ENCODE measurements at places on chromosomes 13 and 19.

DNA sequence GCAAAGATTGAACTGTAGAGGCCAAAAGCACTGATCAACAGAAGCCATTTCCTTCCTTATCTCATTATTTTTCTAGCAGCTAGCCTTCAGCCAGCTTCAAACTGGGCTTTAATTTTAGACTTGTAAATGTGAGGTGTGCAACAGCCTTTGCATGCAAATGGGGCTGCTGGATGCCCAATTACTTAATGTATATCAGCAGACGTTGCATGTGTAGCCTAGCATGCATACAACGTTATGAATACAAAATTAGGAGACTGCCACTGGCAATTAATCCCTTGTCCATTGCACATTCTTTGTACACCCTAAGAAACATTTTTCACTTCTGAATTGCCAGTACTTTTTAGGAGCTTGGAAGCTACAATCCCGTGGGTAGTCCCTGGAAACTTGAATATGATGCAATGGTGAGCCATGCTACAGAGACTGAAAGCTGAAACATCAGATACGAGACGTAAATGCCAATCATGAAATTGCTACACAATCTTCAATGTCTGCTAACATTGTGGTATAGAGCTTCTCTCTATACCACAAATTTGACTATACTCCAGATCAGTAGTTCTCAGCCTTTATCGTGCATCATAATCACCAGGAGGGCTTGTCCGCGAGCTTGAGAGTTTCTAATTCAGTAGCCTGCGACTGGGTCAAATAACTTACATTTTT, 20.2 kb downstream of the EPSTI1 start:
- DNase-seq = no peak

DNA sequence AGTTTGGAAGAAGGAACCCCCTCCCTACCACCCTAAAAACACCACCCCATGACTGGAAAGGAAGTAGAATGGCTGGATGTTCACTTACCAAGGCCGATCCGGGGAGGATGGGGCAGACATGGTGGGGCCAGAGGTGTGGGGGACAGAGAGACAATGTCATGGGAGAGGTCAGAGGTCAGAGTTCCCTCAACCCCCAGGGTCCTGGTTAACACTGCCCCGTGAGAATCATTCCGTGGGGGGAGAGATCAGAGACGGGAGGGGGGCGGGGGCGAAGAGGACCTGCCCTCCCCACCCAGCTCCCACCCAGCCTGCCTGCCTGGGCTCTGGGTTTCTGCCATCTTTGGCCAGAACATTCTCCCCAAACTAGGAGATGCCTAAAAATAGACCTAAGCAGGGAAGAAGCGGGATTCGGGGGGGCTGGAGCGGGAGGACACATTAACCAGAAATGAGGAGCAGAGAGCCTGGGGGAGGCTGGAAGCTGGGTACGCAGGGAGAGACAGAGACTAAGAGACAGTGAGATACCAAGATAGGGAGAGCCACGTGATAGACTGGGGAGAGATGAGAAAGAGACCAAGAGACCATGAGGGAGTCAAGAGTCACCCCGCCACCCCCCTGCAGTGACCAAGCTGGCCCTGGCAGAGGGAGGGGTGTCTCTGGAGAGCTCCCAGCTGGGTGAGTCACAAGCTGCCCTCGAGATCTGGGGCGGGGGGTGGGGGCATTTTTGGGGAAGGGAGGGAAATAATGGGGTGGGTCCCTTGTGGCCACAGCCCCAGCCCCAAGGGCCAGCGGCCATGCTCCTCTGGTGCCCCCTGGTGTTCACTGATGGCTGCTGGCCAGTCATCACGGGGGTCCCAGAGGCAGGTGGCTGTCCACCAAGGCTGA, 6.1 kb upstream of the KANK2 start:
- DNase-seq = peak; percentile 42

DNA sequence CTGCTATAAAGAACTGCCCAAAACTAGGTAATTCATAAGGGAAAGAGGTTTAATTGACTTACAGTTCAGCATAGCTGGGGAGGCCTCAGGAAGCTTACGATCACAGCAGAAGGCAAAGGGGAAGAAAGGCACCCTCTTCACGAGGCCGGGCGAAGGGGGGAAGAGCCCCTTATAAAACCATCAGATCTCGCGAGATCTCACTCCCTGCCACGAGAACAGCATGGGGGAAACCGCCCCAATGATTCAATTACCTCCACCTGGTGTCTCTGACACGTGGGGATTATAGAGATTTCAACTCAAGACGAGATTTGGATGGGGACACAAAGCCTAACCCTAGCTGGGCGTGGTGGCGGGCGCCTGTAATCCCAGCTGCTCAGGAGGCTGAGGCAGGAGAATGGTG, 42.8 kb downstream of the SLC6A16 start:
- DNase-seq = no peak

DNA sequence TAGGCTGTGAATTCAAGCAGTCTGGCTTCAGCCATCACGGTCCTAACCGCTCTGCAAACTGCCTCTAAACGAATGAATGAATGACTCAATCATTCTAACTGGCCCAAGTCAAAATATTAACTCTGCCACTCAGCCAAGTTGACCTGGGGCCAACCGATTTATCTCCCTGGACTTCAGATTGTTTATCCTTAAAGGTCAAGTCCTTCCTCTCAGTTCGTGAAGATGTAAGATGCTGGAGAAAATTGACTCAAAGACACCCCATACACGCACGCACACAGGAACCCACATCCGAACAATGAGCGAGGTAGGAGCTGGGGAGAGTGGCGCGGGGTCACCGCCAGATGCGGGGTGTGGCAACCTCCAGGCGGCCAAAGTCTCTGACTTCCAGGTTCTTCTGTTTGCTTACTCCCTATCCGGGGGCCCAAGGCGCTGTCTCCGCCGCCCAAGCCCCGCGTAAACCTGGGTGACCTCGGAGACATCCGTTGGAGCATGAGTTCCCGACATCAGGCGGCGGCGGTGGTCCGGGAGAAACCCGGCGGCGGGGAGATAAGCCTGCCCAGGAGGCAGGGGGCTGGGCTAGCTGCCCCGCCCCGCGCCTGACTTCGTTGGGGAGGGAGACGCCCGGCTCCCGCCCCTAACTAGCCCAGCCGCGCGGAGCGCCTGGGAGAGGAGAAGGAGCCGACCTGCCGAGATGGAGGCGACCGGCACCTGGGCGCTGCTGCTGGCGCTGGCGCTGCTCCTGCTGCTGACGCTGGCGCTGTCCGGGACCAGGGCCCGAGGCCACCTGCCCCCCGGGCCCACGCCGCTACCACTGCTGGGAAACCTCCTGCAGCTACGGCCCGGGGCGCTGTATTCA, at the start of gene CYP2S1:
Gene CYP2S1, plus strand, starts transcription at position 646 of the 856 bp plus-strand sequence. Its CDS starts 46 bp downstream, at position 692.
- DNase-seq = peak; percentile 45

GRCh38 chr19:32345261-32346207, at the start of gene ZNF507:
Gene ZNF507 (plus strand): TSS chr19:32345610. CDS start chr19:32352831, 7,221 bp downstream.
- peak; percentile 96 for DNase-seq

DNA sequence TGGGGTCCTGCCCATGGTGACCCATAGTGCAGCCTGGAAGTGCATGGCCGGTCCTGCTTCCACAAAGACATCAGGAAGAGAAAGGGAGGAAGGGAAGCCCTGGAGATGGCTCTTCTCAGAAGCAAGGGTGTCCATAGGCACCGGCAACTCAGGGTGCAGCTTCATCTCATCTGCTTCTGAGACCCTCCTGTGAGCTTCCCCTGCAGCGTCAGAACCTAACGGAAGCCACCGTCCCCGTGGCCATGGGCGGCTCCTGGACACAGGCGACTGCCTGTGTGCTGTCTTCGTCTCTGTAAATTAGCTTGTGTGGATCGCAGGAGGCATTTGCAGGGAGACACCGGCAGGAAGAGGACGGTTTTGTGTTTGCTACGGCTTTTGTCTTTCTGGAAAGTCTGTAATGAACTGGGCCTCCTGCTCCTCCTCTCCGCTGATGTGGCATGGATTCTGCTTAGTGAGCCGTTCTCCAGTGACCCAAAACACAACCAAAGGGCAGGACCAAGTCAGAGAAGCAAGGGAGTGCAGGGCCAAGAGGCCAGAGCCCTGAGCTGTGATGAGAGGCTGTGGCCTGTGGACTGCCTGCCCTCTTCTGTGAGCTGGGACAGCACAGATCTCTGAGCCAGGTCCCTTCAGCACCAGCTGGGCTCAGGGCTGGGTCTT, 2.5 kb downstream of the ATP4B start:
- DNase-seq = peak; percentile 53

- no peak for DNase-seq
Measured at GRCh38 chr13:46149272-46150133, 32.5 kb downstream of the LCP1 start.

GRCh38 chr13:41944635-41945397, 16.1 kb downstream of the VWA8 start:
- DNase-seq = no peak

GRCh38 chr13:29441306-29441705, 154.2 kb downstream of the SLC7A1 start:
- DNase-seq = no peak

- no peak for DNase-seq
Measured at GRCh38 chr19:31275068-31275334, 74.2 kb downstream of the TSHZ3 start.

- no peak for DNase-seq
Measured at GRCh38 chr19:19444681-19445155, 39.2 kb downstream of the GATAD2A start.

GRCh38 chr19:46932346-46932745, 71.5 kb downstream of the ARHGAP35 start:
- no peak for DNase-seq

All from right kidney (tissue), 9 donors.